CD4-positive, alpha-beta T cell treated with Interferon alpha-2 for 1 hour (primary cell): ENCODE measurements at places on chromosomes 13 and 19.

GRCh38 chr13:58247080-58247479 lies 615.5 kb downstream of the PCDH17 start:
- no peak for DNase-seq

DNA sequence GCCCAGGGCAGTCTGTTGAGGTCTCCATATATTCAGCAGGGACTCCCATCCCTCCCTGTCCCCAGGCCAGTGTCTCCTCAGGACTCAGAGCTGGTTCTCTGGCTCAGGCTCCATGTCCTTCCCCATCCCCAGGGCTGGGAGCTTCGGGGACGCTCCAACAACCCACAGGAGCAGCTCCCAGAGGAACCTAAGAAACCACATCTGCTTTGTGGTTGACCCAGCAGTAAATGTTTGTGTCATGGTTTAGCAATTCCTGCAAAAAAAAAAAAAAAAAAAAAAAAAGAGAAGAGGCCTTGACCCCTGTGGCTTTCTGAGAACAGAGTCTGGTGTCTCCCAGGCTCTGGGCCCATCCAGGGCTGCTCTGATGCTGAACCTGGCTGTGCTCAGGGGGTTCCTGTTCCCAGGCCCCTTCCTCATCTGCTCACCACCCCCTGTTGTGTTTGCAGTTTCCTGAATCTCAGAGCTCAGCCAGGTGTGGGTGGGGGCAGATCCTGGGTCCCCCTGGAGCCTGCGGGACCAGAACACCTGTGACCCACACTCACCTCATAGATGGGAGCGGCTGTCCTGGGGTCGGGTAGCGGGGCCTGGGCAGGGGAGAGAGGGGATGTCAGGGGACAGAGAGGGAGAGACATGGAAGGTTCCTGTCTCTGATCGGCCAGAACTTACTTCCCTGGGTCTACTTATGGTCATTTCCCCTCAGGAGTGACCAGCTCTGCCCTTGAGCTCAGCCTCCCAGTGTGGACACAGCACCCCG lies 25.2 kb upstream of the CEACAM1 start:
- no peak for DNase-seq

- DNase-seq = no peak
Observed at GRCh38 chr13:43848001-43848649, 31.4 kb downstream of the CCDC122 start.

- DNase-seq = no peak
Observed at GRCh38 chr13:97440598-97441170, 6.7 kb downstream of the RAP2A start.

- no peak for DNase-seq
Observed at GRCh38 chr13:30900436-30900835, 5.6 kb upstream of the MEDAG start.

DNA sequence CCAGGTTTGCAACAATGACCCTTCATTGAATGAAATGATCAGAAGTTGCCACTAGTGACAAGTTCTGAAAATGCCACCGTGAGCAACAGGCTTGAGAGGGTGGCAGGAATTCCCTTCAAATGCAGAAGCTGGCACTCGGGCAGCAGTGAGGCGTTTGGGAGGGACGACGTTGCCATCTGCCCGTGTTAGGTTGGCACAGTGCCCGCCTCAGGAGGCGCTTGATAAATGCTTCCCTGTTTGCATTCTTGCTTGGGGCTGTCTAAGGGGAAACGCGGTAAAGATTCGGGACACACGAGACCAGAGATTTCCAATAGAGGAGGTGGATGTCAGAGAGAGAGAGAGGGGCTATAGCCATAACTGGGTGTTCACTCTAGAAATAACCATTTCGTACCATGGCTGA lies 101.9 kb downstream of the TEX29 start:
- DNase-seq = no peak

DNA sequence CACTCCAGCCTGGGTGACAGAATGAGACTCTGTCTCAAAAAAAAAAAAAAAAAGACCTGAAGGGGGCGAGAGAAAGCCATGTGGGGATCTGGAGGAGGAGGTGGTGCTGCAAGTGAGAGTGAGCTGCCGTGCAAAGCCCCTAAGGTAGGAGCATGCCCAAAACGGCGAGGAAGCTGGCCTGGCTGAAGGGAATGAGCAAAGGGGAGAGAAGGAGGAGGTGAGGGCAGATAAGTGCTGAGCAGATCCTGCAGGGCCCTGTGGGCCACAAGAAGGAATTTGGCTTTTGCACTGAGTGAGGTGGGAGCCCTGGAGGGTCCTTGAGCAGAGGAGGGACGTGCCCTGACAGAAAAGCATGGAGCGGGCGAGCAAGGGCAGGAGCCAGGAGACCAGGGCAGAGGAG lies 19.4 kb upstream of the ADGRE5 start:
- peak; percentile 62 for DNase-seq

- DNase-seq = no peak
Observed at GRCh38 chr13:49550942-49551644, 34.3 kb downstream of the RCBTB1 start.

GRCh38 chr19:1409204-1410005 lies 2.0 kb downstream of the DAZAP1 start:
- no peak for DNase-seq

DNA sequence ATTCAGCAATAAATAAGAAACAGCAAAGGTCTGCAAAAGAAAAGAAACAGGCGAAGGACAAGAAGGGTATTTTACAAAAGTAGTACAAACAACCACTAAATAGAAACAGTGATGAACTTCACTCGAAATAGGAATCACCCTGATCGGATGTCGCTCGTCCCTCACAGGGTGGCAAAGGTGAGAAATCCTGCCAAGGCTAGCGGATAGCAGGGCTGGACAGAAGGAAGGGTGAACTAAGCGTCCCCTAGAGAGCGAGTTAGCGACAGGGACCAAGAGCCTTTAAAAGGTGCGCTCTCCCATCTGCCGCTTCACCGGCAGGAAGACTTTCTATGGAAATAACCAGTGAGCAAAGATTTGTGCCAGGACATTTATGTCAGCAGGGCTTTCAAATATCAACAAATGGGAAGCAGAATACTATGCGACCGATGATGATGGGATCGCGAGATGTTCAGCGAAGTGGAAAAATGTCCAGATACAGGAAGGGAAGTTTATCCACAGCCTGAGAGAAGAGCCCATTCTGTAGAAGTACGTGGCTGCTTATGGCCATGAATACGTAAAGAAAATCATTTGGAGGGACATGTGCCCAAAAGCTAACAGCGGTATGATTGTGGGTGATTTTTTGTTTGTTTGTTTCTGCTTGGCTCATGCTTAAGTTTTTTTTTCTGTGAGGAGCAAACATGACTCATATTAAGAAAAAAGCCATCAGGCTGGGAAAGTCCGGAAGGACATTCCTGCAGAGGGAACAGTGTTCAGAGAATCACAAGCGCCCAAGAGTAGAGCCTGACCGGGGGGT lies 18.9 kb downstream of the ELAVL1 start:
- DNase-seq = no peak

DNA sequence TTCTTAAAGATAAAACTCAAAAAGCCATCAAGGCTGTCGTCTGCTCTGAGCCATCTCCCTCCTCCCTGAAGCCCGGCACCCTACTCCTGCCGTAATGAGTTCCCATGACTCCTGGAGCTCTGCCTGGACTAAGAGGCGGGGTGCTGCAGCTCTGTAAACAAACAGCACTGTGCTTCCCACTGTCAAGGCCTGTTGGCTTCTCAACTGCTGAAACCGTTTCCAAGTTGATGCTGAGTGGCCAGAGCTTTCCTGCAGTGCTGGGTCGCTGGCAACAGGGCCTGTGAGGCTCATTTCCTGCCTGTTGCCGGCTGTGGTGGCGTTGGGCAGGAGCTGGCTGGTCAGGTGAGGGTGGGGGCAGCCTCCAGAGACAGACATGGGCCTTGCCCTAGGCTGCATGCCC lies 26.7 kb upstream of the ISYNA1 start:
- no peak for DNase-seq

DNA sequence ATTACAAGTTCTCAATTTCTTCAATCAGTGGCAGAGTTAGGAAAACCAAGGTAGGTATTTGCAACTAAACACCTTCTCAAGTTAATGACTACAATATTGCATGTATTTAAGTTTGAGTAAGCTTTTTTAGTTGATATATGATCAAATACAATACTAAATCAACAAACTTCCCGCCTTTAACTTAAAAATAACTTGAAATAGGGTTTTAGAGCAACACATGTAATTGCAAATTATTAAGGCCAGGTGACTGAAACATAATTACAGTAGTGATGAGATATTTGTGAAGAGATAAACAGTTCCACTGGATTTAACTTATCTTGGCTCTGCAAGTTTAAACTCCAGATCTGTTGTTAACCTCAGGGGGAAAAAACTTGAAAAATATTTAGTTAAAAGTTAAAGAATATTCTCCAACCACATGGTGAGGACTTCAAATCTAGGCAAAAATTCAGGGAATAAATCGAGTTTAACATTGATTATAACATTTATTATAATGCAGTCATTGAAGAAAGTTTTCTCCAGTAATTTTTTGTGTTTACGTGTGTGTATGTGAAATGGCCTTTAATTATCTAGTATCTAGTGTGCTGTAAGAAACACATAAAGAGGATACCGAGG lies 3.6 kb downstream of the DACH1 start:
- DNase-seq = no peak

DNA sequence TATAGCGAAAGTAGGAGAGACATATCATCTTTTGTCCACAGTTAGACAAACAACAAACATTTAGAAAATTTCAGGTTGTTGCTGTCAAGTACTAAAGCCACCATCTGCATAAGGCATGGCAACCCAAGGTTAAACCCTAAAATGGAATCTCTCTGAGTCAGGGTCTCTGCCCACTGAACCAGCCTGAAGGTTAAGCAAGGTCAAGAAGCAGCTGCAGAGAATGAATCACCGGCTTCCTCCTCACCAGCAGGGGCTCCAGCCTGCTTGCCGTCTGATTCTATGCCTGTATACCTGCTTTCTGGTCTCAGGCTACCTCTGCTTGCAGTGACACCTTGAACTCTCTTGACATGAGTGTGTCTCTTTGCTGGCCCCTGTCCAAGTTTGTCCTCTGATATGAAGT lies 726.2 kb upstream of the SGCG start:
- no peak for DNase-seq

- peak; percentile 10 for DNase-seq
Observed at GRCh38 chr13:73754727-73755292, 379.4 kb downstream of the KLF12 start.

DNA sequence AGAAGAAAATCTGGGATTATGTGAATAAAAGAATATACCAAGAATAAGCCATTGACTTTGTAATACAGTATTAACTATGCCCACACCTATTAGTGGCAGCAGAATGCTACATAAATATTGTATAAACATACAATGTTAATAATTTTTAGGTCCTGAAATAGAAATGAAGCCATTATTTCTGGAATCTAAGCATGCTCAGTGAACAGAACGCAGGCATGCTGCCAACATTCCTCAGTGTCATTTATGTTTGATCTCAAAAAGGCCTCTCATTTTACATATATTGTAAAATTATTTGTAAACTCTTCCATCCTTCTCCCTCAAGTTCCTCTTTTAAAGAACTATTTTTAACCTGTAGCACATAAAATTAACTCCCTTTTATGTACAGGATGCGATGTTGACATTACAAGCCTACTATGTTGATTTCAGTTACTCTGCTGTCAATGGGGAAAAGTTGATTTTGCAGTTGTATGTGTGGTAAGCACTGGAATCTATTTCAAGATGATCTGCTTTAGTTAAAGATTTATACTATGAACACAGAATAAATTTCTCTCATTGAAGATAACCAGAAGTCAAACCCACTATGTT lies 118.8 kb downstream of the VWA8 start:
- DNase-seq = no peak

DNA sequence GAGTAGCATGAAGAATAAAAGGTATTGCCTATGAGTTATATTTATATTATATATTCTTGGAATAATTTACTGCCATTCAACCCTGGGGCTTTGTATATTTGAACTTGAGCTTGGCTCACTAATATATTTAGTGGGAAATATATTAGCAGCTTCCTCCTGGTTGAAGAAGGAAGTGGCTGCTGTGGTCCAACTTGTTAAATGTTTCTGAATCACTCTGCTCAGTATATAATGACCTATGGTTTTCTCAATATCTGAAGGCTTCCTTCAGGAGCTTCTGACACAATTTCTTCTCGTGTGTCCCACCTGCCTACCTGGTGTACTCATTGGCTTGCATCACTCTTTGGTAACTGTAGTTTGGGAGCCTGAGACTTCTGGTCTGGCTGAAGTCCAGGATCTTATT lies 646.4 kb downstream of the TBC1D4 start:
- DNase-seq = no peak
